Kidney epithelial cell (primary cell): ENCODE measurements at places on chromosomes 4 and X.

- peak; percentile 18 for DNase-seq
These were observed 29.0 kb downstream of the F9 start for GRCh38 chrX:139559383-139560042.

- DNase-seq = no peak
These were observed 83.6 kb upstream of the CAMK2D start for GRCh38 chr4:113845138-113845537.

- DNase-seq = no peak
These were observed at the start of gene PLP1 for GRCh38 chrX:103776546-103776945. TSS of gene PLP1 (plus strand) at chrX:103776840. CDS start at chrX:103776996, 156 bp downstream.

DNA sequence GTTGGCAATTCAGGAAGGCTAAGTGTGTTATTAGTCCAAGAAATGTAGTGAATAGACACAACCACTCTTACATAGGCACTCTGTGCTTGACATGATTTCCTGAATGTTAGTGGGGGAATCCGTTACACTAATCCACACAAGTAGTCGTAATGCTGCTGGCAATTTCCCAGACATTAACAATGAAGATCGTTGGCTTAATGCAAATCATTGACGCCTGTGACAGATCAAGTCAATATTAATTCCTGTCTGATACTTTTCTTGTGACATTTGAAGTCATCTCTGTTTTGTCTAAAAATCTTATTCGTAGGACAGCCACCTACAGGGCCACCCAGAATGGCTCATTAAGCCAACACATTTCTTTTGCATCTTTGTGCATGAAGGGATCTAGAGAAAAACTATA, 939.1 kb upstream of the FTHL17 start:
- DNase-seq = no peak

GRCh38 chrX:10634392-10635161, 14.2 kb upstream of the MID1 start:
- peak; percentile 78 for DNase-seq

- no peak for DNase-seq
These were observed 47.4 kb downstream of the NRK start for GRCh38 chrX:105869701-105870100.

- DNase-seq = no peak
These were observed 8.5 kb upstream of the ERCC6L start for GRCh38 chrX:72247206-72247942.
